ENCODE measurements at places on chromosomes 1 and 21.

GRCh38 chr21:42437786-42438185, 34.1 kb downstream of the UBASH3A start:
- no peak for DNase-seq

- DNase-seq = no peak
Measured at GRCh38 chr1:167011560-167012191, 22.6 kb downstream of the MAEL start.

DNA sequence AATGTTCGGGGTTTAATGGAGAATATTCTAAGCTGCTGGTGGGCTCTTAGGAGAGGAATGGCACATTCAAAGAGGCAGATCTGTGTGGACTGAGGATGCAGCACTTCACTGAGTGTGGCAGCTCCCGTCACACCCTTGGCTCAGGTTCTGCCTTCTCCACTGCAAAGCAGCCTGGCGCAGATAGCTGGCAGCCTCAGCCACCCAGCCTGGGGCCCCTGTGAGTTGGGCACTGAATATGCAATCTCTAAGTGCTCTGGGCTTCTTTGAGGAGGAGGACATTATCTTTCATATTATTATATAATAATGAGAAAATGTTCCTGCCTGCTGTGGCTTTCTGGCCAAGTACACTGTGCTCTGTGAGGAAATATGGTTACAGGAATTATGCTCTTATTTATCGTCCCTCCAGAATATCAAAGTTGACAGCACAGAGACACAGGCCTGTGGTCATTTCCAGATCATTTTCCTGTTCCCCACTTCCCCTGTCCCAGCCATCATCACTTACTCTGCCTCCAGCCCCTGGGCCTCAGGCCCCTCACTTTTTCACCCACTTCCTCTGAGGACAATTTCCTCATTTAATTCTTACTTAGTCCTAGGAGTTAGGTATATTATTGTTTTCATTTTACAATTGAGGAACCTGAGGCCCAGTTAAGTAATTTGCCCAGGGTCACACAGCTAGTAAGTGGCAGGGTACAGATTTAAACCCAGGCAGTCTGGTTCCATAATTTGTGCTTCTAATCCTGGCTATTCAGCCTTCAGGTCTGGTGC, 53.6 kb downstream of the MAB21L3 start:
- DNase-seq = no peak

DNA sequence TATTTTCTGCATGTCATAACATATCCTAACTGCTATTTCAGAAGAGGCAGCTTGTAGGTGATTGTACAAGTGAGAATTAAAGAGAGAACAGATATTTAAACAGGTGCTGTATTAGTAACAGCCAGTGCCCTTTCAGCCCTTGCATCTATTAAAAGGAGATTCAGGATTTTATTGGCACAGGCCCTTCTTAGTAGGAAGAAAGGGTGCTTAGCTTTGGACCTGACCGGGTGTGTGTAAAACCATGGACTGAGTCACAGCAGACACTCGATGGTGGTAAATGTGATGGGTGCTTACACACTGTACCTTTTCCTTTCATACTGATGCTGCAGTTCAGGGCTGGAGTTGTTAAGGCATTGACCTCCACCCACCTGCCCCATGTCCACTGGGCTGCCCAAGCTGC, 12.7 kb upstream of the CD101 start:
- peak; percentile 30 for DNase-seq

DNA sequence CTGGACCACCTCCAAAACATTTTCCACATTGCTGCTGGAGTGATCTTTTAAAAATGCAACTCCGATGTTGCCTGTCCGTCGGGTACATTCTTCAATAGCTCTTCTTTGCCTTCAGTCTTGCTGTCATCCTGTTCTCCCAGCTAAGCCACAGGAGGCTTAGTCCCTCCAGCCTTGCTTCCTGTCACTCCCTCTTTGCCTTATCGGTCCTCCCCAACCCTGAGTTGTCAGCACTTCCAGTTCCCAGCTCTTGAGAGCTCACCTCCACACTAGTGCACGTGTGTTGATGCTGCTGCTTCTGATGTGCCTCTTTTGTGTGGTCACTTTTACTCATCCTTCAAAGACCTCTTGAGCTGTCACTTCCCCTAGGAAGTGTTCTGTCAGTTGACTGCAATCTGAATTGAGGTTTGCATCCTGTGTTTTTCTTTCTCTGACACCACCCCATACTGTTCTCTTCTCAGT, 15.3 kb downstream of the UCK2 start:
- DNase-seq = no peak

Measured in NCI-H2081 (cell line).